Cardiac fibroblast (primary cell): ENCODE measurements at places on chromosomes 5 and 9.

GRCh38 chr9:125989524-125990180 lies 242.5 kb downstream of the PBX3 start:
- no peak for DNase-seq

GRCh38 chr5:173027905-173028304 lies 28.2 kb upstream of the CREBRF start:
- no peak for DNase-seq

- DNase-seq, result no peak
Observed at GRCh38 chr5:85488295-85488694, 1103.6 kb upstream of the EDIL3 start.

GRCh38 chr9:91053824-91054223 lies 252.2 kb downstream of the SYK start:
- no peak for DNase-seq

- DNase-seq, result no peak
Observed at GRCh38 chr5:42828671-42829070, 17.0 kb upstream of the SELENOP start.

GRCh38 chr9:69857131-69857530 lies 36.5 kb downstream of the CFAP95 start:
- peak; percentile 39 for DNase-seq

- DNase-seq, result peak; percentile 73
Observed at GRCh38 chr9:124212381-124213050, 45.2 kb upstream of the NEK6 start.

- no peak for DNase-seq
Observed at GRCh38 chr5:168578538-168579487, at the start of gene PANK3. TSS of gene PANK3 (minus strand) at chr5:168579368. CDS start at chr5:168579283, 85 bp downstream.

- DNase-seq, result peak; percentile 41
Observed at GRCh38 chr5:8329773-8330172, 460.8 kb downstream of the MTRR start.

- DNase-seq, result no peak
Observed at GRCh38 chr5:179296150-179296821, 49.0 kb downstream of the ADAMTS2 start.

GRCh38 chr5:178553517-178553916 lies 36.7 kb downstream of the COL23A1 start:
- DNase-seq, result no peak

GRCh38 chr5:122341087-122341486 lies 29.1 kb downstream of the SNCAIP start:
- DNase-seq, result no peak

DNA sequence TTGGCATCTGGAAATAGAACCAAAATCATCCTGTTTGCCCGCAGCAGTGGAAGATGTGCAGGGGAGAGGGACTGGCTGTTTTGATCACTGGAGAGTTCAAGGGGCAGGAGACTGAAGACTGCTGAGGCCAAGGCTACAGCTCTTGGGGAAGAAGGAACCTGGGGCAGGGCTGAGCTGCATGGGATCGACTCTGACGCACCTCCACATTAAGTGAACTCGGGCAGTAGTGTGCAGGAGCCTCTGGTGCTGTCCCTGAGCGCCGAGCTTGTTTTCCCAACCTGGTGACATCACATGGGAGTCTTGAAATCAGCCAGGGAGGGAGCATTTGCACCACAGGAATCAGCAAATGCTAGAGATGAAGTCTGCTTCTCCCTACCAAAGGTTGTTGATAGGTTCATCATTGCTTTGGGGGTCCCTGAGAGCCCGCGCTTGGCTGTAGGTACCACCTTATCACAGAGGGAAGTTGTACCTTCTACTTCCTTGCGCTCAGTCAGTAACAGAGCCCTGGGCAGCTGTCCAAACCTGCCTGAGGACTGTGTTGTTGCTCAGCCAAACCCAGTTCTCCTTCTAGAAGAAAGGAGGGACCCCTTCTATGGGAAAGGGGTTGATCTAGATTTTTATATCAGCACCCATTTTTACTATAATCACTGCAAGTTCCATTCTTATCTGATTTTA lies 52.3 kb upstream of the CTSL start:
- DNase-seq, result no peak

GRCh38 chr9:18994263-18994916 lies 38.6 kb downstream of the SAXO1 start:
- DNase-seq, result no peak

DNA sequence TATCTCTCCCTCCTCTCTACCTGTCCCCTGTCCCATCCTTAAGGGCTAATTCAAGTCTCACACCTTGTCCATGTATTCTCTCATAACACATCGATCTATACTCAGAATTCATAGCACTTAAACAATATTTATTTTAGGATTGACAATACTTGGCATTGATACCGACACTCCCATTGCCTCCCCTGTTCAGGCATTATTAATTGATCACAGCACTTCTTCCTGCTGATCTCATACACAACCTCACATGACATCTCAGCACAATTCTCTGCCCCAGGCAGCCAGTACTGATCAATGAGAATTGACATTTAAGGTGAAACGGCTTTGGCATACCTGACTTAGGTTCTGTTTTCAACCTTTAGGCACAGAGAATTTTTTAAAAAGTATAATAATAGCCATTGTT lies 582.4 kb upstream of the BRINP1 start:
- DNase-seq, result no peak

- DNase-seq, result no peak
Observed at GRCh38 chr5:78791501-78792100, 143.0 kb upstream of the LHFPL2 start.

DNA sequence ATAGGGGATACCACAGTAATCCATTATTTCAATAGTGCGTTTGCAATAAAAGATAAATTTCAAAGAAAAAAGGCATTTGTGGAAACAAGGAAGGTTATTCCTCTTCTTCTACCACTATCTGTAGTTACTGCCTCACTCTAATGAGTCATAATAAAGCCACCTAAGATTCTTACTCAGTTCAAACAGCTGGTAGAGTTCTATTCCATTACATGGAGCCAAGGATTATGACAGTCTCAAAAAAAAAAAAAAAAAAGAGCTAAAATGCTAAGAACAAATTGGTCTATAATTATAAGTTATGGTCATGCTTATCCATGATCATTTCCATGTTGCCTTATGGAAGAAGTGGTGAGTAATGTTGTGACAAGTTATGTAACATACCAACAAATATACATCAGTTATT lies 46.3 kb downstream of the DENND1A start:
- DNase-seq, result peak; percentile 28

GRCh38 chr5:61340775-61341361 lies 8.8 kb downstream of the ZSWIM6 start:
- DNase-seq, result no peak

DNA sequence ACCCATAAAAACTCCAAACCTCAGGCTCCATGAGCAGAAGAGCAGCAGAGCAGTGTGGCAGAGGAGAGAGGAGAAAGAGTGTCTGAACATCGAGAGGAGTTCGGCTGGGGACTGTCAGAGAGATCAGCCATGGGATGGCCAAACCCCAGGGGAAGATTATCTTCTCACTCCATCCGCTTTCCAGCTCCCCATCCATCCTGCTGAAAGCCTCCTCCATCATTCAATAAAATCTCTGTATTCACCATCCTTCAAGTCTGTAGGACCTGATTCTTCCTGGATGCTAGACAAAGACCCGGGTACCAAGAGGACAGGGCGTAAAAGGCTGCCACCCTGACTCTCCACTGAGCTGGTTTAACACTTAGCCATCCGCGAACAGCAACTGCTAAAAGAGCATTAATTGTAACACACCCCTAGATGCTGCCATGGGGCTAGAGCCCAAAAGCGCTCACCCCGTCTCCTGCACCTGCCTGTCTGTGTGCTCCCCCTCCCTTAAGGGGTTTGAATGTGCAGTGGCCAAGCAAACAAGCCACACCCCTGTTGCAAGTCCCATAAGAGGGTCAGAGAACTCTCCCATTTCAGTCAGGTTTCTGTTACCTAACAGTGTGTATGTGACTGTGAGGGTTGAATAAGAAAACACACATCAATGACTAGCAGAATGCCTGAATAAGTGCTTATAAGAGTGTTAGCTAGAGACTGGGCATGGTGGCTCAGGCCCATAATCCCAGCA lies 13.9 kb upstream of the SELENOP start:
- DNase-seq, result no peak

GRCh38 chr5:68380078-68380477 lies 164.5 kb downstream of the PIK3R1 start:
- DNase-seq, result no peak

- DNase-seq, result no peak
Observed at GRCh38 chr9:88723751-88724150, 188.8 kb downstream of the NXNL2 start.

DNA sequence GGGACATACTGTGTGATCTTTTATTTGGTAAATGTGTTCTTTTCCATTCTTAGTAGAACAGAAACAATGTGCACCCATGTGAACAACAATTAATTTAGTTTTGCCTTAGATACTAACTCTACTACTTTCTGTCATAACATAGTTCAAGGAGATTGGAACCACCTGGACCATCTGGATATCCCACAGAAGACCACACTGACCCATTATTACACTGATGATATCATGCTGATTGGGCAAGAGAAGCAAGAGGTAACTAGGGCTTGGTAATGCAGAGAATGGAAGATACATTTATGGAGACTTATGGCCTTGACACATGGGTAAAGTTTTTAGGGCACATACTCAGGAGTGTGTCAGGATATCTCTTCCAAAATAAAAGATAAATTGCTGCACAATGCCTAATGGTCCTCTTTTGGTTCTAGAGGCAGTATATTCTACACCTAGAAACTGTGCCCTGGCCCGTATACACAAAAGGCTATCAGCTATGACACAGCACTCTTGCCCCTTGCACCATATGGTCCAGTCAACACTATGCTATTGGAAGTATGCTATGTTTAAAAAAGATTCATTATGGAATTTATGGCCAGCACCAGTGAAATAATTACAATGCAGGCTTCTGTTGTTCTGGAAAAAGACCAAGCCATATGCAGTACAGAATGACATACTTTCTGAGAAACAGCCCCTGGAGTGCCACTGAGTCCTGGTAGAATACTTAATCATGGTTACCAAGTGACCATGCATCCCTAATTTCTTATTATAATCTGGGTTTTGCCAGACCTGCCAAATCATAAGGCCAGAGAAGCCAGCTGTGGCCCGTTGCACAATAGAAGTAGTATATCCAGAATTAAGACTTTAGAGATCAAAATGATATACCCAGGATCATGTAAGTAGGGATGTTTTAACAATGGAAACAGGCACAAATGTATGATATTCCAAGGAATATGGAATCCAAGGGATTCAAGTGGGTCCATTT lies 41.6 kb upstream of the MROH2B start:
- peak; percentile 27 for DNase-seq

DNA sequence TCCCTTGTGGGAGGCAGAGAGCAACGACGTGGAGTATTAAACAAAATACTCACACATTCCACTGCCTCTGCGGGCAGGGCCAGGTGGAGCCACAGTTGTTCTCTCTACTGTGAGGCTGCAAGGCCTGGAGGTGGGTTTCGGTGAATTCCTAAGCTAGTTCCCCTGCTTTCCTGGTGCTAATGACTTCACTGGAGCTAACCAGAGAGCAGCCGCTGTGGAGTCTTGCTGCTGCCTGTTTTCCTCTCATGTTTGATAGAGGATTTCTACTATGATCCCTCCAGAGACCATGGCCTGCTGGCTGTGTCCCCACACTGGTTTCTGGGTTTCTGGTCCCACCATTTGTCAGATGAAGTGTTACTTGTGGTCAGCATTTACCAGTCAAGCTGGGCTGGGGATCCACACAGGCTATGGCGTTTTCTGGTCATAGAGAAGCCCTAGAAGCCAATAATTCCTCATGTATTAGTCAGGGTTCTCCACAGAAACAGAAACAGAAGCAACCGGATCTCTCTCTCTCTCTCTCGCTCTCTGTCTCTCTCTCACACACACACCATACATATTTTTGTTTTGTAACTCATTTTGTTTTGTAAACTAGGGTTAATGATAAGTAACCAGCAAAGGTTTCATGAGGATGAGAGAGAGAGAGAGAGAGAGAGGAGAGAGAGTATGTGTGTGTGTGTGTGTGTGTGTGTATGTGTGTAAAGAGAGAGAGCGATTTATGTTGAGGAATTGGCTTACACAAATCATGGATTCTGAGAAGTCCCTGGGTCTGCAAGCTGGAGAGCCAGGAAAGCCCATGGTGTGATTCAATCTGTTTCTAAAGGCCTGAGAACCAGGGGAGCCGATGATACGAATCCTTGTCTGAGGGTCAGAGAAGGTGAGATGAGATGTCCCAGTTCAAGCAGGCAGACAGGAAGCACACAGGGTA lies 403.0 kb downstream of the GADD45G start:
- DNase-seq, result peak; percentile 22
